ENCODE measurements at places on chromosomes 7 and 10. TPM values are rescaled to one million over a fixed set of nuclear protein-coding genes. Genes with fewer than 3 reads are reported as not detected.

GRCh38 chr10:86932674-86933073 lies 24.7 kb downstream of the MMRN2 start:
- peaks cover 14% of the 10 kb centered on the region for H3K36me3 ChIP-seq
- no peak overlapping the region for H3K4me3 ChIP-seq
- H3K27me3 ChIP-seq = no peaks in the 10 kb centered on the region
- no peaks in the 10 kb centered on the region for H3K4me1 ChIP-seq

DNA sequence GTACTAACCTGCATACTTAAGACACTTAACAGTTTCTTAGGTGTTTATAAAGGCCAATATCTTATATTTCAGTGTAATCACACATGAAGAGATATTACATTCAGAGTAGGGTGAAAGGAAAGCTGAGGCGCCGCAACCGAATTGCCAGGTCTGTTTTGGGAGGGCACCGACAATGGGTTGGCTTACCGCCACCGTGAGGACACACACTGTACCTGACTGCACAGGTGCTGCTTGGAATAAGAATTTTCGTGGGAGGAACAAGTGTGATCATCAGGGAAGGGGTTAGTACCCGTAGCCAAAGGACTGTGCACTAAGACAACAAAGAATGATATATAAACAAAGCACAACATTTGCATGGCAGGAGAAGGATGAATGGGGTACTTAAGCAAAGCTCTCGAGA lies 591.8 kb downstream of the SUGCT start:
- H3K4me1 ChIP-seq = no peaks in the 10 kb centered on the region
- no peak overlapping the region for H3K4me3 ChIP-seq
- no peak for DNase-seq
- H3K27me3 ChIP-seq = no peaks in the 10 kb centered on the region

DNA sequence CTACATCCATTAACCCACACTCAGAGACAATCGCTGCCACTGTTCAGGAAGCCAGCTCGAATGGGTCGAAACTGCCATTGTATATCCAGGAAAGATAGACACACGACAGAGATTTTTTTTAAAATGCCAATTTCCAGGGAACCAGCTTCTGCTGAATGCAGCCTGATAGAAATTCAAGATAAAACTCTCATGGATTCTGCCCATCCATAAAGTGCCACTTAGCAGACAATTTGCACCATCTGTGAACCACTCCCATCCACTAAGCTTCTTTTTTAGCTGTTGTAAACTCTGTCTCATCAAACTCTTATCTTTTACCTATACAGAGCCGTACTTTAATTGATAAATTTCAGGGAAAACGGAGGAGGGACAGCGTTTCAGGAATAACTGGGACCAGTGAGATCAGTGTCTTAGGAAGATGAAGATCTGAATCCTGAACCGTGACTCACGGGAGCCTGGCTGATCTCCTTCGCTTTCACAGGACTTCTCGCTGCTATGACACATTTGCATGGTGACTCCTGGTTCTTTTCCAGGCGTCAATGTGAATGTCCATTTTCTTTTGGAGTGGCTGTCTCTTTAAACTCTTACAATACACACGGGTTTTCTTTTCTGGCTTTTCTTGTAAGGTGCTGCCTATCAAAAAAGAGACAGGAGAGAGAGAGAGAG lies 103.4 kb downstream of the FAM204A start:
- H3K27ac ChIP-seq = peak overlapping the region; percentile 39
- H3K36me3 ChIP-seq = no peaks in the 10 kb centered on the region
- no peaks in the 10 kb centered on the region for H3K4me1 ChIP-seq
- peaks cover 44% of the 10 kb centered on the region for H3K27me3 ChIP-seq

Gene CALHM2
- total RNA-seq = 15.8 TPM

Gene RELN
- 0.72 TPM for total RNA-seq

Gene GLI3
- 23.6 TPM for total RNA-seq

Measured in suprapubic skin (tissue), 4 donors.